Adipose tissue (tissue), 3 donors: ENCODE measurements at places on chromosomes 3 and 15. TPM values are rescaled to one million over a fixed set of nuclear protein-coding genes. Genes with fewer than 3 reads are reported as not detected.

The ADGRG7 gene
- not detected for polyA plus RNA-seq

The SLC6A11 gene
- 0.07 TPM for polyA plus RNA-seq

The ECE2 gene
- polyA plus RNA-seq: not detected

The CMTM6 gene
- 10.0 TPM for polyA plus RNA-seq

The CPA3 gene
- polyA plus RNA-seq: 4.0 TPM

The NXPE3 gene
- polyA plus RNA-seq: 6.0 TPM

The PTH1R gene
- 62.9 TPM for polyA plus RNA-seq

The PTPN23 gene
- 16.0 TPM for polyA plus RNA-seq

The DPPA2 gene
- not detected for polyA plus RNA-seq

The CCDC13 gene
- polyA plus RNA-seq: 0.85 TPM

The RBP2 gene
- polyA plus RNA-seq: not detected

The ADAMTS7 gene
- polyA plus RNA-seq: 1.9 TPM

The TERC gene
- polyA plus RNA-seq: not detected

The CHRNA7 gene
- polyA plus RNA-seq: 0.49 TPM

The SLC12A1 gene
- not detected for polyA plus RNA-seq

The APEH gene
- polyA plus RNA-seq: 44.6 TPM

The AADACL2 gene
- polyA plus RNA-seq: 0.21 TPM

The GHSR gene
- polyA plus RNA-seq: not detected

The MTMR10 gene
- 36.8 TPM for polyA plus RNA-seq

The MAP6D1 gene
- not detected for polyA plus RNA-seq

The TMC3 gene
- 0.01 TPM for polyA plus RNA-seq

The TLR9 gene
- 0.22 TPM for polyA plus RNA-seq

The IL17RB gene
- polyA plus RNA-seq: 3.5 TPM

The TM4SF1 gene
- 379 TPM for polyA plus RNA-seq

The DNAH12 gene
- 0.22 TPM for polyA plus RNA-seq

The TMEM158 gene
- 1.2 TPM for polyA plus RNA-seq

The CHRD gene
- polyA plus RNA-seq: 14.2 TPM

The A4GNT gene
- polyA plus RNA-seq: 0.14 TPM

The IP6K2 gene
- 46.7 TPM for polyA plus RNA-seq

The HGD gene
- 44.6 TPM for polyA plus RNA-seq

The GOLGA6D gene
- not detected for polyA plus RNA-seq

The TCF12 gene
- polyA plus RNA-seq: 16.6 TPM

The LMOD3 gene
- polyA plus RNA-seq: 0.22 TPM

The CACNA2D2 gene
- polyA plus RNA-seq: 0.68 TPM

The MASP1 gene
- polyA plus RNA-seq: 1.9 TPM

The KCNH8 gene
- polyA plus RNA-seq: not detected

The MESP2 gene
- 0.39 TPM for polyA plus RNA-seq

The FMN1 gene
- 1.0 TPM for polyA plus RNA-seq

The UCN2 gene
- 0.04 TPM for polyA plus RNA-seq

The MUC20 gene
- 3.6 TPM for polyA plus RNA-seq

The CXCR6 gene
- 1.1 TPM for polyA plus RNA-seq

The HTR3E gene
- polyA plus RNA-seq: not detected

The TGM5 gene
- 4.9 TPM for polyA plus RNA-seq

The TRIM59 gene
- 0.22 TPM for polyA plus RNA-seq

The ABI3BP gene
- 16.4 TPM for polyA plus RNA-seq

The HES1 gene
- polyA plus RNA-seq: 16.0 TPM

The IL20RB gene
- polyA plus RNA-seq: 1.9 TPM

The ZBED2 gene
- polyA plus RNA-seq: not detected

The CCDC191 gene
- polyA plus RNA-seq: 1.2 TPM

The C3orf20 gene
- polyA plus RNA-seq: not detected

The P2RY12 gene
- 0.10 TPM for polyA plus RNA-seq

The FRMD5 gene
- polyA plus RNA-seq: 0.12 TPM
